Stimulated activated CD8-positive, alpha-beta memory T cell treated with anti-CD3 and anti-CD28 coated beads, Interleukin-7, amount 100 ng/mL, for 4 hours (primary cell): ENCODE measurements at places on chromosomes 2 and 18.

DNA sequence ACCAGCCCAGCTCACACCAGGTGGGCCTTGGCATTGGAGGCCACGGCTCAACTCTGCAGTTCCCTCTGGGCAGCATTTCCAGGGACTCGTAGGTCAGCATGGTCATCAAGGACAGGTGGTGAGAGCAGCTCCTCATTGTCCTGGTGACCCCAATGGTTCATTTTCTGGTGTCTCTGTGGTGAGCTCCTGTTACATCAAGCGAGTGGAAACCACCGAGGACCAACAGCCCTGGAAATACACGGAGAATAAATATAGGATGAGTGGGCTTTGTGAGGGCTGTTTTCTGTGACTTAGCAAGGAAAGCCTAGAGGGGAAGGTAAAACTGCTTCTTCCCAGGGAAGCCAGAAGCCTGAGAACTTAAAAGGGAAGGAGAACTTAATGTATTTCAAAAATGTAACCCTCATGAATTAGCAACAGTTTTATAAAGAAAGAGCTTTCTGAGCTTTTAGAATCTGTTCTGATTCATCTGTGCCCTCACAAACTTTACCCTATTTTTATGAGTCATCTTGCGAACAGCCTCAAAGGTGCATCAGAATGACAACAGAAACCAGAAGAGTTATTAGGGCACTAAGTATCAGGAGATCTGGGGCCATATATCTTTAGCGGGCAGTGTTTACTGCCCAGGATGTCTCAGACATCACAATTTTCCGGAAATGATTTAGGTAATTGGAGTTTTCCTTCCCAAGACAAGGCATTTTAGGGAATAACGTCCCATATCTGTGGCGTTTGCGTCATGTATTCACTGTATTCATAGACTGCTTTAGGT is 18.7 kb downstream of the C2orf92 start:
- no peak for DNase-seq

GRCh38 chr2:235204948-235205347 is 253.1 kb downstream of the SH3BP4 start:
- no peak for DNase-seq

DNA sequence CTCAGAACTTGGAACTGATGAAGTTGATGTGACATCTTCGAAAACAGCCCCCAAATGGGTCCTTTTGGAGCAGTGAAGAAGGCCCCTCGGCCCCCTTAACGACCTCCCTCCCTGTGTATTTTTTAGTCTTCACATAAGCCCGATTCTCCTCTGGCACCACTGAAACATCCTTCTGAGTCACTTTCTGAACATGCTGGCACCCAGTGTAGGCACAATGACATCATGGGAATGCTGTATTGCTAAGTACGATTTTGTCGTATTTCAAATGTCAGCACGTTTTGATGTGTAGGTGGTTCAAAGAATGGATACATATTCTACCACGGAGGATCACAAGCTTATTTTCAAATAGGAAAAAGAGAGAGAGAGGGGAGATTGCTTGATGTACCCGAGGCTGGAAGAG is 111.7 kb upstream of the RIOK3 start:
- no peak for DNase-seq

GRCh38 chr2:96374211-96374951 is 38.8 kb downstream of the NCAPH start:
- DNase-seq, result no peak

DNA sequence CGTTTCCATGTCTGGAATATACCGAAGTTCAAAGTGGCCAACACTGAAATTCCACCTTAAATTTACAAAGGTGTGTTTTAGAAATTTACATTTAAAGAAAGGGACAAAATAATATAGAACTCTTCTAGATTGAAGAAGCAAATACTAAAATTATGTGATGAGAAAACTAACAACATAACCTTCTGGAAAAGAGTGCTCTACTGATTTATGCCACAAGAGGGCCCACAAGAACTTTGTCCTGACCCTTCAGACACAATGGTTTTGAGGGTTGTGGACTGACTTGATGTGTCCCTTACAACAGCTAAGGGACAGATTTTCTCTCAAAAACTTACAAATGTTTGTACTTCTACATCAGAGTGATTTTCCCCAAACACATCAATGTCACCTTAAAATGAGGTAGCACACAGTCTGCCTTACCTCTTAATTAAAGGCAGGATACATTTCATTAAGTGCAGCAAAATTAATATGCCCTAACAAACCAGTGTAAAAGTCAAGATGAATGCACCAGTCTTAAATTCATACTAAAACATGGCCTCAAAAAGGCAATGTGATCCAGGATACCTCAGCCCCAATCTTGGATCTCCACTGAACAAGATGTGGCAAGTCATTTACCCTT is 36.2 kb downstream of the EIF2AK3 start:
- no peak for DNase-seq

GRCh38 chr2:234863043-234863934 is 88.5 kb upstream of the SH3BP4 start:
- DNase-seq, result no peak

- no peak for DNase-seq
These were observed 4.0 kb upstream of the SLC35F5 start for GRCh38 chr2:113760400-113760799.
